ENCODE measurements at places on chromosomes 6 and 20.

- no peak for DNase-seq
Observed at GRCh38 chr6:63821442-63821841, 185.8 kb downstream of the PHF3 start.

DNA sequence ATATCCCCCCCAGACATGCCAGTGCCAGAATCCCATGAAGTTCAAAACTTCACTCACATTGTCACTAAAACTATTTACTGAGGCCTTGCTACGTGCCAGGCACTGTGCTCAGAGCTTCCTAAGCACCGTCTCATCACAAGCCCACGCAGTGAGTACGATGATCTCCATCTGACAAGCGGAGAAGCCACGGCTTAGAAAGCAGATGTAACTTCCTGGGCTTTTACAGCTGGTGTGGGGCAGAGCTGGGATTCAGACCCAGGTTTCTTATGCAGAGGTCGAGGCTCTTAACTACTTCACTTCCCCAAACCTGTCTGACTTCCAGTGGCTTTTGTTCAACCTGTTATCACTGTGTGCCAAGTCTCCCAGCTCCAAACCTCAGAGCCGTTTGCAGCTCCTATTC, 8.3 kb downstream of the MDGA1 start:
- DNase-seq = no peak

DNA sequence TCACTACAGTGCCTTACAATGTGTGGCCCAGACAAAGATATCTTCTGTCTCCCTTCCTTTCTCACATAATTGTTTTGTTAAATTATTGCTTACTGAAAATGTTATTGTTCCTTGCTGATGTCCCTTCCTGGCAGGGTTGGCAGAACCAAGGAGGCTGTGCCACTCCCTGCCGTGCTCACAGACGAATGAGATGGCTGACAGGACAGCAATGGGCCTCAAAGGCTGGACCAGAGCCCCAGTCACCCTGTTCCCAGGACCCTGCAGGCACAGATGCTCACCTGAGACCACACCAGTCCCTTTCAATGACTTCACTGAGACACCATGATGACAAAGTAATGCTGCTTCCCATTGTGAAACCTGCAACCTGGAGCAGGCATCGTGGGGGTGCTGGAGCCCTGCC, 375.1 kb downstream of the HACE1 start:
- DNase-seq = no peak

- no peak for DNase-seq
Observed at GRCh38 chr6:66735106-66735890, 1028.3 kb upstream of the EYS start.

DNA sequence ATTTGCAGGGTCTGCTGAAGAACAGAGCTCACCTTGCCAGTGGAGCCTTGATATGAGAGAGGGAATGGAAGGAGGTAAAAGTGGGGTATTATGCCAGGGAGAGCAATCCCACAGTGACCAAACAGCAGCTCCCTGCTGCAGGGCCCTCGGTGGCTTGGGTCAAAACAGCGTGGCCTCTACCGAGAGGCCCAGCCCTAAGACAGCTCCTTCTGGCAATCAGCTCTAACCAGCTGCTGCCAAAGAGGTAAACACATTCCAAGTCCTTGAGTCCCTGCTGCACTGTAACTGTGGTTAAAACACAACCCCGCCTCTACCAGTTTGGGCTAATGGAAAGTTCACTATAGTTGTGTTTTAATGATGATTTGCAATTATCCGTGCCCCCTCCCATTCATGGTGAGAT, 1.4 kb upstream of the DAAM2 start:
- DNase-seq = no peak

- DNase-seq = no peak
Observed at GRCh38 chr20:63706852-63707557, 771 bp downstream of the ARFRP1 start.

DNA sequence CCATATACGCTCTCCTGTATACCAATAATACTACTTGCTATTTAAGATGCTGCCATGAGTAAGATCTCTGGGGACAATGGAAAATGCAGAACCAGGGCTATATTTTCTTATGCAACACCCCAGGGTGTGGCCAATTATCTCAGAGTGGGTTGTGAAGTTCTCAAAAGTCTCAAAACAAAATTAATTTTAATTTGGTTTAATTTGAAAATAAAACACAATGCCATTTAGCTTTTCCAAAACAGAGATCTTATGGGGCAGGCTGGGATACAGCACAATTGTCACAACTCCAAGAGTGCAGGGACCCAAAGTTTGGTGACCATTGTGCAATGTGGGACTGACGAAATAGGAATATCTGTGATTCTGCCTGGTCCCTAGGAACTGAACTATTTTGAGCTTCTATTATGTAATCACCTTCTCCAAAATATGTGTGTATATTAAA, 43.1 kb downstream of the MBOAT1 start:
- no peak for DNase-seq

GRCh38 chr6:149157126-149157525, 160.4 kb upstream of the TAB2 start:
- no peak for DNase-seq
